ENCODE measurements at places on chromosomes 7 and 10. TPM values are rescaled to one million over a fixed set of nuclear protein-coding genes. Genes with fewer than 3 reads are reported as not detected.

SLC26A4 gene
- total RNA-seq, result 3.9 TPM

NEURL1 gene
- total RNA-seq, result 2.6 TPM

ACBD7 gene
- 8.9 TPM for total RNA-seq

INTS15 gene
- 18.8 TPM for total RNA-seq

EBF3 gene
- 13.2 TPM for total RNA-seq

HSPA14 gene
- 49.9 TPM for total RNA-seq

Data from SJCRH30 (cell line).